ENCODE measurements at places on chromosomes 2 and 18. TPM values are rescaled to one million over a fixed set of nuclear protein-coding genes. Genes with fewer than 3 reads are reported as not detected.

GRCh38 chr2:70641263-70641784 lies 87.7 kb upstream of the TGFA start:
- DNase-seq: no peak

ZSCAN30 gene
- 21.5 TPM for total RNA-seq

DNA sequence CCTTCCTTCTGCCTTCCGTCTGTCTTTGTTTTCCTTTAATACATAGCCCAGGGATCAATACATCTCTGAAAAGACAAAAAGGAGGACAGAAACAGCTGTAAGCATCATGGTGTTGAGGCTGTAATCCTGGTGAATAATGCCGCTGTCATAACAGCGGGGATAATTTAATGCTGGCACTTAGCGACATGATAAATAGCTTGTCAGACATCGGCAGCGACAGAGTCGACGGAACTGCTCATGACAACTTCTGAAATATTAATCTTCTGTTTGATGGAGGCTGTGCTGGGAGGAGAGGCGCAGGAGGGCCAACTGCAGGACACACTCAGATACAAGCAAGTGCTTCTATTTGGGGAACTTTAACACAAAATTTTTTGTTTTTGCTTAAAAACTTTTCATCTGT lies 602.2 kb downstream of the GALR1 start:
- no peak for DNase-seq

ESPNL gene
- total RNA-seq: 0.36 TPM

PDCD1 gene
- not detected for total RNA-seq

AMER3 gene
- 1.00 TPM for total RNA-seq
